CD4-positive, alpha-beta T cell (primary cell): ENCODE measurements at places on chromosomes 13 and 19.
A peak's percentile ranks its signal among the peaks of the same experiment; 100 is the strongest.

DNA sequence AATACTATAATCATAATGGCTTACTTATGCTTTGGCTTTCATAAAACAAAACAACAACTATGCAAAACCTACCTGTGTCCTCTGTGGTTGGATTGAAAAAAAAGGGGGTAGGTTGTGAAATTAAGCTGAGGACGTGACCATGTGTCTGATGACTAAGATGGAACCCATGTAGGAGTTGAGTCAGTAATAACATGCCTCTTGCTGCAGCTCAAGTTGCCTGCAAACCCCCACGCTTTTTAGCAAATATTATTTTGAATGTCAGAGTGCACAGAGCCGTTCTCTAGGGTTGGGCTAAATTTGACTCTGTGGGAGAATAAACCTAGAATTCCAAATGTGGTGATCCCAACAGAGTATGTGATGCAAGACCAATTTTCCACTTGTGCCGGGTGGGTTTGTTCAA is 209.3 kb downstream of the KCNRG start:
- peak; percentile 38 for DNase-seq

GRCh38 chr19:42255766-42256745 is 1.1 kb upstream of the ERF start:
- no peak for DNase-seq

- DNase-seq, result no peak
Observed at GRCh38 chr13:90070837-90071525, 1276.5 kb upstream of the MIR17HG start.

DNA sequence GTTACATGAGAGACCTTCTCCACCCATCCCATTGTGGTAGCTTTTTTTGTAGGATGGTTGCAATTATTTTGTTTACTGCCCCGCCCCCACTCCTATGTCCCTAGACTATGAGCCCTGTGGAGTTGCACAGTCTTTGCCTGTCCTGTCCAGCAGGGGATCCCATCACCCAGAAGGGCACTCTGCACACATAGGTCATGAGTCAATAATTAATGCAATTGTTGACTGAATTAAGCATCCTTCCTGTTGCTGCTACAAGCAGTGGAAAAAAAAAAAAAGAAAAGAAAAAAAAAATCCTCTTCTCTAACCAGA is 14.2 kb downstream of the C19orf81 start:
- no peak for DNase-seq

DNA sequence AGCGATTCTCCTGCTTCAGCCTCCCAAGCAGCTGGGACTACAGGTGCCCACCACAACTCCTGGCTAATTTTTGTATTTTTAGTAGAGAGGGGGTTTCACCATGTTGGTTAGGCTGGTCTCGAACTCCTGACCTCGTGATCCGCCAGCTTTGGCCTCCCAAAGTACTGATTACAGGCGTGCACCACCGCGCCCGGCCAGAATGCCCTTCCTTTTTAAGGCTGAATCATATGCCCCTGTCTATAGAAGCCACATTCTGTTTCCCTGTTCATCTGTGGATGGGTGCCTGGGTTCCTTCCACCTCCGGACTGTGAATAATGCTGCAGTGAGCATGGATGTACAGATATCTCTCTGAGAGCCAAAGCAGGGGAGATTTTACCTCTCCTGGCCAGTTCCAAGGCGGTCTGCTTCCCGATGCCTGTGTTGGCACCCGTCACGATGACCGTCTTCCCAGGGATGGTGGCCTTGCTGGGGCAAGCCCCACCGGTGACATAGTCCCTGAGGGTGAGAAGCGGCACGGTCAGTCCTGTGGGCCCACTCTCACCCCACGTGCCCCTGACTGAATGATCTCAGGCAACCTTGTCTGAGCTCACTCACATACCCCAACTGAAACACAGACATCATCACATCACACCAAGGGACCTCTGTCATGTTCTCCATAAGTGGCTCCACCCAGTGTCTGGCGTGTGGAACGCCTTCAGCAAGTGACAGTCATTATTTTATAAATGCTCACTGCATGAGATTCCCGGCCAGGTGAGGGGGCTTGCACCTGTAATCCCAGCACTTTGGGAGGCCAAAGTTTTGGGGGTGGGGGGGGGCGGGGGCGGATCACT is 4.0 kb downstream of the RDH13 start:
- DNase-seq, result no peak

DNA sequence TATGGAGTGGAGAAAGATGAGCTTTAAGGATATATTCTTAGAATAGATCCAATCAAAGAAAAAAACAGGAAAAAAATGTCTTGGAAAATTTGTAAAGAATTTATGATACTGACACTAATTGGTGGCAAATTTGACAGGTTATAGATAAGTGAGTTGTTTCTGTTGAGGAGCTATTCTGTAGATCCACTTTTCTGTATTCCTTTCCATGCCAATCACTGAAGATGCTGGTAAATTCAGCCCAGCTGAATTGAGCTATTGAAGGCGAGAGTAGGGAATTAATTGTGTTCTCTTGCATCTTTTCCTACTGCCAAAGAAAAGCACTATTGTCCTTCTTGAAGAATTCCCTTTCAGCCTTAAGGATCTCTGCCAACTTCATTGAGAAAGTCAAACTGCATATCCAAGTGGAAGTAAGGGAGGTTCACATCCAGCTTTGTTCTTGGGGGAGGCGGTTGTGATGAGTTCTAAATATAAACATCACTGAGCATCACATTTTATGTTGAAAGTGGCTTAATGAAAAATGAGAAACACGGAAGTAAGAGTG is 113.1 kb downstream of the PCDH9 start:
- DNase-seq, result no peak

- DNase-seq, result no peak
Observed at GRCh38 chr13:21894091-21894490, 223.2 kb downstream of the FGF9 start.

DNA sequence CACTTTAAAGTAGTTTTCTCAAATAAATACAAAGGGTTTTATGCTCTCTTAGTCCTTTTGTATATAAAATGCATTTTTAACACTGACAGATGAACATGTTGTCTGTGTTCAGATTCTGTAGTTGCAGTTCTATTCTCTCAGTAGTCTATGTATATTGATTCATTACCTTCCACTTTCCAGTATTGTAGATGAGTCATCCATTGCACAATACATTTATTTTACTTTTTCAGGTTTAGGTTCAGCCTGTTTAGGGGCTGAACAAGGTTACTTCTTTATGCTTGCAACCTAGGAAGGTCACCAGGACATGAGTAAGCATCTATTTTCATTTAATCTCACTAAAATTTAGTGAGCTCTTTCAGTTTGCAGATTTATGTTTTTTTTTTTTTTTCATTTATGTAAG is 173.6 kb downstream of the NALCN start:
- DNase-seq, result no peak

- DNase-seq, result no peak
Observed at GRCh38 chr13:65217471-65217995, 2012.6 kb downstream of the PCDH9 start.

DNA sequence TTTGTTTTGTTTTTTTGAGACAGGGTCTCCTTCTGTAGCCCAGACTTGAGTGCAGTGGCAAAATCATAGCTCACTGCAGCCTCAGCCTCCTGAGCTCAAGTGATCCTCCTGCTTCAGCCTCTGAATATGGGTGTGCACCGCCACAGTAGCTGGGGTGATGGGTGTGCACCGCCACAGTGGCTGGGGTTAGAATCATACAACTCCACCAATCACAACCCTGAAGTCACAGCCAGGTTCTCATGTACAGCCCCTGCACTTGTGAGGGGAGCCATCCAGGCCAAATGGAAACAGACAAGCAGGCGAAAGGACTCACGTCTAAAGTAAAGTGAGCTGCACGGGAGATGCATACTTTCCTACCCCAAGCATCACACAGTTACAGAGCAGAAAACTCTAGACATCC is 63.1 kb upstream of the RANBP3 start:
- no peak for DNase-seq

DNA sequence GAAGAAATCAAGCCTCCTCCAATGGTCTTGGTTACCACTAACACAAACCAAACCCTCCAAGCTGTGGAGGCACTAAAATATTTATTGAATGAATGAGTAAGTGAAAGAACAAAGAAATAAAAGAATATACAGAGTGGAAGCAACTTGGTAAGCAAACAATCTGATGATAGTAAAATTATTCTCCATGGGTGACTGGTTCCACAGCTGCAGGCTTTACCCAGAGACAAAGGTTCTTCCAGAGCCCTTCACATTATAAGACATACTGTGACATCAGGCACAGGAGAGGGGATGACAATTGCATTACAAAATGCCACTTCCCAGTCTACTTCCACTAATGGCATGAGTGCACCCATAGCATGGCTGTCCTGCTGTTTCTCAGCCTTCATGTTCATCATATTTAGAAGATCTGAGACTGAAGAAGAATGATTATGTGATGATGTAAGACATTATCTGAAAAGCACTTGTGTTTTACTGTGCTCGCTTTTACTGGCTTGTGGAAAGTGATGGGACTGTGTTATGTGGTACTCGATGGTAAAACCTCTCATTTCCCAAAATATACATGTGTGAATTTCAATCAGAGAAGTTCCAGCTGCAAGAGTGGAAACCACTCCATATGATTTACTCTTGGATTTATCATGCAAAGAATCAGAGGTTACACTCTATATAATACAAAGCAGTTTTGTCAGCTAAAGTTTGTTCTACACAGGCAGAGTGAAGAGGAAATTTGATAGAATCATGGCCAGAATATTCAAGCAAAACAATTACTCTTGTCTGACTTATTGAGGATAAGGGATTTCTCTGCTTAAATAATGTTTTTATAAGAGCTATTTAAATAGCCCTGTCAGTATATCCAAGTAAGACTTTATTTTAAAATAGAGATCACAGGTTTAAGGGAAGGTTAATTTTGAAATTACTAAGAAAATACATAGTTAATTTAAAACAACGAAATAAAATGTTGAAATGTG is 220.2 kb upstream of the NBEA start:
- DNase-seq, result no peak

- DNase-seq, result no peak
Observed at GRCh38 chr13:40283666-40284065, 382.8 kb downstream of the FOXO1 start.

DNA sequence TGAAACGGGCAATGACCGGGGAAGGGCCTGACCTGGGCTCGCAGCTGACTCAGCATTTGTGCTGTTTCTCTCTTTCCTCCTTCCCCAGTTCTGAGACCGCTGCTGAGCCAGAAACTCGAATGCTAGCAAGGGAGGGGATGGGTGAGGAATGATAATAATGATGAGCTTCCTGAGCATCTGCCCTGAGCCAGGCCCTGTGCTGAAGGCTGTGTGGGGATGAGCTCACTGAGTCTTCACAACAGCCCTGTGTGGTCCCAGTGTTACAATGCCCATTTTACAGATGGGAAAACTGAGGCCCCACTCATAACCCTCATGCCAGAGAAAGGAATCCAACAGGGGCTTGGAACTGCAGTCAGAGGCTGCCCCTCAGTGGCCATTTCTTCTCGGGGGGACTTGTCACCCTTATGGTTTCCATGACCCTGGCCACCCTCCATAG is 8.1 kb downstream of the SULT2B1 start:
- no peak for DNase-seq

- DNase-seq, result no peak
Observed at GRCh38 chr19:33405553-33406461, 32.3 kb downstream of the CEBPG start.

- DNase-seq, result peak; percentile 64
Observed at GRCh38 chr19:29873024-29873800, 61.4 kb downstream of the CCNE1 start.

GRCh38 chr19:33302974-33303790 is 848 bp upstream of the CEBPA start:
- no peak for DNase-seq

GRCh38 chr19:32810452-32810851 is 59.1 kb downstream of the SLC7A9 start:
- no peak for DNase-seq

DNA sequence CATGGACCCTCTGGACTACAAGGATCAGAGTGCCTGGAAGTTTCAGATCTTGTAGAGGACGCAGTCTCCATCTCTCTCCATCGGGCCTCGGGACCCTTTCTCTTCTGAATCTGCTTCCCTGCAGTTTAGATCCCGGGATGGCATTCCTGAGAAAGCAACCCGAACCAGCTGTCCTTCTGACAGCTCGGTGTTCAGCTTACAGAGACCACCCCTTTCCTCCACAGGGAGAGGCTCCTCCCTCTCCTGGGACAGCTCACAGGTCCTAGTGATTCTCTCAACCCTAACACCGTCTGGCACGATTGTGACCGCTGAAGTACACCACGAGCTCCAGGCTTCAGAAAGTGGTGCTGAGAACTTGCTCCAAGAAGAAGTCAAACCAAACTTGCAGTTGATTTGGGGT is 18.2 kb downstream of the CRX start:
- DNase-seq, result no peak

DNA sequence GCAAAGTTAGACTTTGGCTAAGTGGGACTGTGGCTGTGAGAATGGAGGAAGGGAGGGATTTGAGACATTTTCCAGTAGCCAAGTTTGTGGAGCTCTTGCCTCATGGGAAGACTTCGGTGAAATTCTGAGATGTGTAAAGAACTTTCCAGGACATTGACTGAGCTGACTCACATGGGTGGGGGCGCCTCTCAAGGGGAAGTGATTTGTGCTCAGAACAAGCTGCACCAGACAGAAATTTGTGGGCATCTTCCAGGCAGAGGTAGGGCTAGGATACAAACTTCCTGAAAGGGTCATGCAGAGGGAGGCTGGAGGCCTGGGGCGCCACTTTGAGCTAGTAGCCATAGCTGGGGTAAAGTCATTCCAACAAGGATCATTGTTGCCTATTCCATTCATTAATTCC is 9.8 kb upstream of the SIGLEC10 start:
- DNase-seq, result no peak

- DNase-seq, result no peak
Observed at GRCh38 chr13:80235166-80235966, 105.6 kb downstream of the SPRY2 start.

DNA sequence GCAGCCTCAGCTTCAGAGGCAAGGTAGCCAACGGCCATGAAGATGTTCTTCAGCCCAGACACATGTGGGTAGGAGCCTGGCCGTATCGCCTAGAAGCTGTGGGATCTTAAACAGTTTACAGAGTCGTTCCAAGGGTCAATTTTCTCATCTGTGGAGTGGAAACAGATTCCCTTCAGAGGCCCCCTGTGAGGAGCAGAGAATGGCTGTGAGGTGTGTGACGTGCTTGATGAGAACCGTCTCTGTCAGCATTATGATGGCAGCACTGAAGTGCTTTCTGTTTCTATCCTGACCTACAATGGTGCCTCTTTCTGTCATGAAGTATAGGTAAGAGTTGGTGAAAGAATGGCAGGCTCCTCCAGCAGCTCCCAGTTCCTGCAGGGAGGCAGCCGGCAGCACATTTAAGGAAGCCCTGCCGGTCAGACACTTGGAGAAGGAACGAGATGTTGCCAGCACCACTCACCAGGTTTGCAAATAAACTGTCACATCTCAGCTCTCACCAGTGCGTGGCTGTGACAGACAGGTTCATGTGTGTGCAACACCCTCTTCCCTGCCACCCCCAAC is 277.3 kb downstream of the FOXO1 start:
- peak; percentile 48 for DNase-seq

- DNase-seq, result no peak
Observed at GRCh38 chr13:29136341-29136740, 316.2 kb downstream of the MTUS2 start.

- DNase-seq, result no peak
Observed at GRCh38 chr13:25943081-25943480, 108.7 kb downstream of the SHISA2 start.
